ENCODE measurements at places on chromosomes 7 and 10.

- no peak for DNase-seq
Measured at GRCh38 chr10:14125564-14125963, 205.2 kb downstream of the FRMD4A start.

DNA sequence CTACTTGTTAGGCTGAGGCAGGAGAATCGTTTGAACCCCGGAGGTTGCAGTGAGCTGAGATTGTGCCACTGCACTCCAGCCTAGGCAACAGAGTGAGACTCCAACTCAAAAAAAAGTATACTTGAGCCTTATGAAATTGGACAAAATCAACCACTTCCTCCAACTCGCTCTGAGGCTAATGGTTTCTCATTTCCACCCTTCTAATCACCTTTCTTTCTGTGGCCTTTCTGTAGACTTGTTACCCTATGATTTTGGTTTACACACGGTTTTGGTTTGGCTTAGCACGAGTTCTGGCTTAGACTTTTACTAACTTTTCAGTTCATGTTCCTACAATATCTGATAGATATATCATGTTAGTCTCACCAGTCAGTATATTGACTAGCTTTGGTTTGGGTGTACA, 152.0 kb downstream of the PHTF2 start:
- no peak for DNase-seq

GRCh38 chr7:16900209-16900768, 18.5 kb upstream of the AGR3 start:
- DNase-seq: no peak

DNA sequence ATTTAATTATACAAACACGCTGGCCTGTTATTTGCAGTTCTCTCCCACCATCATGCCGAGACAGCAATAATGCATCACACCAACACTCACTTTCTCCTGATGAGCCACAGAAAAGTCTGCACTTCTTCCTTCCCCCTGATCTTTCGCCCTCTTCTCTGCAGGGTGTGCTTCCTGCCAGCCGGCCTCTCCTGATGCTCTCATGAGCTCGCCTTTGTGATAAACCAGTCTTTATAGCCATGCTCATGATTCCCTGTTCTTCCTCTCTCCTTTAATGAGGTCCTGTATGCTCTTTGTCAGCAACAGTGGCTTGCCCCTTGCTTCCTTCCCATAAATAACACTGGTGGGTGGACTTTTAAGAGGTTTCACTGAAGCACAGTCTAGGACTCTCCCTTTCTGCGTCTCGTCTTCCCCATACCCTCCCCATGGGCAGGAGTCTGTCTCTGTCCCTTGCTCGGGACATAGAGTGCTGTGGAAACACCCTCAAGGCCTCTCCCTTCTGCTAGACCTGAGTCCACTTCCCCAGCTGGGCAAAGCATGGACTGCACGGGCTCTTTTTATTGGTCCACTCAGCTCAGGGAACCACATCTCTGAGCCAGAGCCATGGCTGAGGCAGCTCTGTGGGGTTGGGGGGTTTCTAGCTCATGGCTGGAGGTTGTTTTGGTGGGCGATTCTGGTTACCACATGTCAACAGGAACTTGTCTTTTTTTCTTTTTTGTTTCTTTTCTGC, 133.9 kb downstream of the C10orf105 start:
- no peak for DNase-seq

- DNase-seq: no peak
Measured at GRCh38 chr10:89867964-89868363, 166.6 kb downstream of the KIF20B start.

DNA sequence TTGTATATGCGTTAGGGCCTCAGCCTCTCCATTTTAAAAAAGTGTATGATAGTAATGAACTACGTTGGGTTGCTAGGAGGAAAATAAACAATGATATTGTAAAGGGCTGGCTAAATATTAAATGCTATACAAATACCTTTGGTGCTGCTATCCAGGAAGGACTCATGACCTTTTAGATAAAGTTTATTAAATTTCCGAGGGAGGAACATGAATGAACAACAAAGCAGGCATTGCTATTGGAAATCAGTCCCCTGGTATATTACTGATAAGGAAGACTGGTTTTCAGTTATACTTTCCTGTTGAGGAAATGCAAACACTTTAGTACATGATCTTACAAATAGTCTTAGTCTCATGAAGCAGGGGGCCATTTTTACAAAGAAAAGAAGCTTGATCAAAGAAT, 17.2 kb upstream of the AGR2 start:
- DNase-seq: no peak

DNA sequence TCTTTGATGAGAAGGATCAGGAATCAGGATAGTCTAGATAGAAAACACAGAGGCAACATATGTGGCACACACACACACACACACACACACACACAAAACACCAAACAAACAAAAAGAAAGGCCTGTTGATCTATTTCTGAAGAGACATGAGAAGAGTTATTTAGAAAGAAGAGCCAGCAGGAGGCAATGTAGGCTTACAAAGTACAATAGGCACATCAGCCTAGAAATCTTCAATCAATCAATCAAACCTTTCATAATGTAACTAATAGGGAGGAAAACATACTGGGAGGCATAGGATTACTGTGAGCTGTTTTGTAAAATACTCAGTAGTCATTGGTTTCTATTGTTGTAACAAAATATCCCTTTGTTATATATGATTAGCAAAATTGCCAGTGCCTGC, 47.3 kb upstream of the TES start:
- no peak for DNase-seq

- no peak for DNase-seq
Measured at GRCh38 chr10:13593535-13593934, 6.8 kb downstream of the PRPF18 start.

- no peak for DNase-seq
Measured at GRCh38 chr7:92292981-92293380, 47.2 kb downstream of the ANKIB1 start.

GRCh38 chr7:132548489-132549078, 27.7 kb downstream of the PLXNA4 start:
- DNase-seq: peak; percentile 35

- DNase-seq: no peak
Measured at GRCh38 chr7:149458235-149458634, 2.6 kb downstream of the ZNF777 start.

GRCh38 chr10:49001402-49001801, 61.8 kb upstream of the LRRC18 start:
- no peak for DNase-seq

- DNase-seq: no peak
Measured at GRCh38 chr10:103441206-103441605, 11.0 kb downstream of the CALHM2 start.

GRCh38 chr7:94451187-94451586, 56.5 kb downstream of the COL1A2 start:
- DNase-seq: no peak

- DNase-seq: no peak
Measured at GRCh38 chr7:32253299-32253698, 183.1 kb upstream of the PDE1C start.

DNA sequence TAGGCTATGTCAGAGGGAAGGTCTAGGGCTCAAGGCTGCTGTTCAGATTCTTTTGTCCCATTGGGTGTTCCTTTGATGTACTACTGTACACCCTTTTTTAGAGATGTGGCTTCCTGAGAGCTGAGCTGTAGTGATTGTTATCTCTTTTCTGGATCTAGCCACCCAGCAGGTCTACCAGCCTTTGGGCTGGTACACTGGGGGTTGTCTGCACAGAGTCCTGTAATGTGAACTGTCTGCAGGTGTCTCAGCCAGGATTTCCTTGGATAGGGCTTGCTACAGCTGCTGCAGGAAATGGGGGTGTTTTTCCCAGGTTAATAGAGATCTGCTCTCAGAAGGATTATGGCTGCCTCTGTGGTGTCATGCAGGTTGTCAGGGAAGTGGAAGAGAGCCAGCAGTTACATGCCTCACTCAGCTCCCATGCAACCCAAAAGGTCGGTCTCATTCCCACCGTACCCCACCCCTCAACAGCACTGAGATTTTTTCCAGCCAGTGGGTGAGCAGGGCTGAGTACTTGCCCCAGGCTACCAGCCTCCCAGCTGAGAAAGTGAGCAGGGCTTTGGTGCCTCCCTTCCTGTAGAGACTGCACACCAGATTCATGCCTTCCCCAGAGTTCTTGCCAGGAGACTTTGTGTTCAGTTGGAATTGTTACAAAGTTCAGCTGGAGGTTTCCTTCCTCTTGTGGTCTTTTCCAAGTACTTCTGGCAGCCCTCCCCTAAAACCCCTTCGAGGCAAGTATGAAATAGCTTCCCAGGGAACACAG, 63.3 kb downstream of the ZNF107 start:
- no peak for DNase-seq

DNA sequence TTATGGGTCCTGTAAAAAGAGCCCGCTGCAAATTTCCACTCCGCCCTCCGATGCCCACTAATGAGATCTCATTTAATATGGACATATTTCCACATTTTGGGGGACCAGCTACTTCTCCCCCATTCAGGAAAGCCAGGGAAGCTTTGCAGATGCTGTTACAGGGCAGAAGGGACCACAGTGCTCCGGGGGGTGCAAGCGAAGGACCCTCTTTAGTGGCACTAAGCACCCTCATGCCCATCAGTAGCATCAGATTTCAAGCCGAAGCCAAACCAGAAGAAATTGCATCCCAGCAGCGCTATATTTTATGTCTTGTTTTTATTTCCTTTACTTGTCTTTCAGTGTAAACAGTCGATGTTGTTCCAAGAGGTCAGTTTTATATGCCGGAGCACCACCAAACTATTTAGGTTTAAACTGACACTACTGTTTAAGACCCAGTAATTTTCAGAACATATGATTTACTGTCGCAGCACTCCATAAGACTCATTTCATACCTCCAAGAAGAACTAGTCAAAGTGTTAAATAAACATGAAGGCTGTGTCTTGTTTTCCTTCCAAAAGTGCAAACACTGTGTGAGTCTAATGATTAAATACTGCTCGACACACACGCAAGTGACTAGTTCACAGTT, 122.2 kb upstream of the MGMT start:
- DNase-seq: no peak

- peak; percentile 6 for DNase-seq
Measured at GRCh38 chr10:14186245-14186644, 144.5 kb downstream of the FRMD4A start.

DNA sequence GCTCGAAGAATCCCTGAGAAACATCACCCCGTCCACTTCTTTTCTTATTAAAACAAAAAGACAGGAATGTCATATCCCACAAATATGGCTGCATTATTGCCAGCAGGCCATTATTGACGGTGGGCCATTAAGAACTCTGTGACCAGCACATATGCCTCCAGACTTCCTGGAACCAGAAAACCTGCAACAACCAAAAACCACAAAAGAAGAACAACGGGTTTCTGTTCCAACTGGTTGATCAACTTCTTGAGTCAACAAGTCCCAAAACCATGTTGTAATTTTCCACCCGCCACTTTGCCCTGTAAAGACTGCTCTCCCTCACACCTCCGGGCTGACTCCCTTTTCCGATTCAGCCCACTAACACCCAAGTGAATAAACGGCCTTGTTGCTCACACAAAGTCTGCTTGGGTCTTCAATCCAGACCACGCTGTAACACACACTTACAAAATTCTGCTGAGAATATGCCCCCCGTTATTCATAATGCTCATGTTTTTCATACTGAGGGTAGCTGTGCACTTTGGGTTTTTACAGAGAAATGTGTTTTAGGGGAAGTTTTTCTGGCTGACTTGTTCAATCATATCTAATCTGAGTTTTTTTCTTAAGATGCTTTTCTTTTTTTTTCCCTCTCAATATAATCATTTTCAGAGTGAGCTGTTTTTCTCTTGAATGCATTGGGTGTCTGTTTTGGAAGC, 20.7 kb downstream of the ZNF107 start:
- peak; percentile 54 for DNase-seq

DNA sequence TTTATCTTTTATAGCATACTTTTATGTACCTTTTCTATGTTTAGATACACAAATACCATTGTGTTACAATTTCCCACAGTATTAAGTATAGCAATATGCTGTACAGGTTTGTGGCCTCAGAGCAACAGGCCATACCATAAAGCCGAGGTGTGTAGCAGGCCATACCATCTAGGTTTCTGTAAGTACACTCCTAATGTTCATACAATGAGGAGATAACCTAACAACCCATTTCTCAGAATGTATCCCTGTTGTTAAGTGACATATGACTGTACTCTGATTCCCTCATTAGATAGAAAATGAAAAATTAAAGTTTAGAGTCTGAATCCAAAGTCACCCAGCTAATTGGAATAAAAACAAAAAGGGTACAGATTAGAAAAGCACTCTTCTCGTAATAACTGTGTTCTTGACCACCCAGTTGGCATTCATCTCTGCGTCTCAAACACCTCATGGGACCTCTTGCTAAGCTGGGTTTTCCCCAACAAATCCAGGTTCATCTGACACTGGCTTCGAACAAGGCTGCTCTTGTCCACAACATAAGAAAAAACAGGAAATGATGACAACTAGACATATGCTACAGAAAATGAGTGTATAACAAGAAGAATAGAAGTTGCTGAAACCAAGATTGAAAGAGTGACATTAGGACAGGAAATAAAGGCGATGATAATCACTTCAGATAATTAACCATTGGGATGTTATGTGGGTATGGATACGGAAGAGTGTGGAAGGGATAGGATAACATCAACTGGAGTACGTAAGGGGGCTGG, 1.4 kb downstream of the NDUFB8 start:
- peak; percentile 22 for DNase-seq

GRCh38 chr7:99860281-99861127, 16.3 kb downstream of the OR2AE1 start:
- no peak for DNase-seq

DNA sequence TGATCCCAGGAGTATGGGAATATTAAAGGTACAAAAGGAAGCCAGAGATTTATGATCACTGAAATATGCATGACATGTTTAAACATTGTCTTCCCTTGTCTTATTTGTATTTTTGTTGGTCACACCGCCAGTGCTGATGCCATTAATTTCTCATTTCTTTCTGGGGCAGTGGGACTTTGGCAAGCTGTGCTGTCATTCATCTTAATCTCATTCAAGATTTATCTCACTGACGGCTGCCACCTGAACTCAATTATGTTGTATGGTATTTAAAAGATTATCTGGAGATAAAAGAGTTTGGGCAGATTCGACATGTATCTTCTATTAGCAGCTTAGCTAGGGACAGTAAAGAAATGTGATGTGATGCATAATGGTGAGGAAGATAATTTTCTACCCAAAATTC, 284.9 kb upstream of the PLXDC2 start:
- DNase-seq: no peak

GRCh38 chr10:105183536-105183935, 542.4 kb downstream of the SORCS3 start:
- no peak for DNase-seq
